ENCODE measurements at places on chromosomes 4 and X.

GRCh38 chrX:134246282-134246681 lies 9.3 kb downstream of the CCDC160 start:
- DNase-seq = no peak

DNA sequence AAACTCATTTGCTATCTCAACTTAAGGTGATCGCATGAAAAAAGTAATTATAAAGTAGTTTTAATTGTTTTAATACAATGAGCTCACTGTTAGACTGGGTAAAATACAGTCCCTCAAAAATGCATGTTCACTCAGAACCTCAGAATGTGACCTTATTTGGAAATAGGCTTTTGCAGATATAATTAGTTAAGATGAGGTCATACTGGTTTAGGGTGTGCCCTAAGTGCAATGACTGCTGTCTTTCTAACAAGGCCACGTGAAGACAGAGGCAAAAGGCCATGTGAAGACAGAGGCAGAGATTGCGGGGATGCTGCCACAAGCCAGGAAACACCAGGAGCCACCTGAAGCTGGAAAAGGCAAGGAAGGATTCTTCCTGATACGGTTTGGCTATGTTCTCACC lies 262.1 kb downstream of the NKX6-1 start:
- DNase-seq = no peak

GRCh38 chr4:122083989-122084388 lies 68.1 kb upstream of the BLTP1 start:
- no peak for DNase-seq

DNA sequence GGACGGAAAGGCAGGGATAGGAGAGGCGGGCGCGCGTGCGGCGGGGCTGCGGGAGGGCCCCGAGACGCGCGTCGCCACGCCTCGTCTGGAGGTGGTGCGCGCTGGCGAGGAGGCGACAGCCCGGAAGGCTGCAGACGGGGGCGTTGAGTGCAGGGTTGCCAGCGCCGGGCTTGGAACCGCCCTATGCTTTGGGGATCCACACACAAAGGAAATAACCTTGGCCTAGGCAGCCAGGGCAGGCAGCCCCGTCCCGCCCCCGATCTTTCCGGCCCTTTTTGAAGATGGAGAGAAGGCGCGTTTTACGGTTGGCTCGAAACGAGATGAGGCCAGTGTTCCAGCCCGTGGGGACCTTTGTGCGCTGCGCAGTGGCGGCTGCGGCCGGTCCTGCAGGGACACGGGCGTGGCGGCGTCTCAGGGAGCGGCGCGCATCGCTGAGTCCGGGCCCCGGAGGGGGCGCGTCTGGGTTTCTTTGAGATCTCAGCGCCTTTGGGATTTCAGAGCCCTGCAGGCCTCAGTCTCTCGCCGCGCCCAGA lies 50.8 kb upstream of the TRIM2 start:
- DNase-seq = peak; percentile 64

- no peak for DNase-seq
Measured at GRCh38 chr4:2069986-2070385, 10.9 kb downstream of the NAT8L start.

- DNase-seq = no peak
Measured at GRCh38 chr4:78040431-78040830, 16.7 kb upstream of the FRAS1 start.

- DNase-seq = no peak
Measured at GRCh38 chr4:119139311-119139710, 3.7 kb downstream of the MYOZ2 start.

DNA sequence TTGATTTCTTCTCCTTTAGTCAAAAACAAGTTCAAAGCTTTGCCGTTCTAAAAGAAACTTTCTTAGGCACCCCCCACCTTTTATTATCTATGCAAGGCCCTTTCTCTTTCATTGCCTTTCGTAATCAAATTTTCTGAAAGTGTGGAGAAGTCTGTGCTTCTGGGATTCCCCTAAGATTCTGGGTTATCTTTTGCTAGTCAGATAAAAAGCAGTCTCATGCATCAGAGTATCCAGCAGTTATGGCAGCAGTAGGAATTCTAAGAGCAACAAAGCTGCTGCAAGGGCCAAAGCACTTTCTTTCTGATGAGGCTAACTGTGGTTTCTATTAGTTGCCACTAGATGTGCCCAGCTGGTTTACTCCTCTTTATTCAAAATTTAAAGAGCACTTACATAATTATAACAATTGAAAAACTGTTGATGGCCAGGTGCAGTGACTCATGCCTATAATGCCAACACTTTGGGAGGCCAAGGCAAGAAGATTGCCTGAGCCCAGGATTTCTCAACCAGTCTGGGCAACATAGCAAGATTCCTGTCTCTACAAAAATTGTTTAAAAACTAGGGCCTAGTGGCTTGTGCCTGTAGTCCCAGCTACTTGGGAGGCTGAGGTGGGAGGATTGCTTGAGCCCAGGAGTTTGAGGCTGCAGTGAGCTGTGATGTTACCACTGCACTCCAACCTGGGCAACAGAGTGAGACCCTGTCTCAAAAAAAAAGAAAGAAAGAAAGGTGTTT lies 296.2 kb downstream of the PAPSS1 start:
- no peak for DNase-seq

GRCh38 chr4:139025841-139026240 lies 10.3 kb downstream of the NOCT start:
- DNase-seq = no peak

DNA sequence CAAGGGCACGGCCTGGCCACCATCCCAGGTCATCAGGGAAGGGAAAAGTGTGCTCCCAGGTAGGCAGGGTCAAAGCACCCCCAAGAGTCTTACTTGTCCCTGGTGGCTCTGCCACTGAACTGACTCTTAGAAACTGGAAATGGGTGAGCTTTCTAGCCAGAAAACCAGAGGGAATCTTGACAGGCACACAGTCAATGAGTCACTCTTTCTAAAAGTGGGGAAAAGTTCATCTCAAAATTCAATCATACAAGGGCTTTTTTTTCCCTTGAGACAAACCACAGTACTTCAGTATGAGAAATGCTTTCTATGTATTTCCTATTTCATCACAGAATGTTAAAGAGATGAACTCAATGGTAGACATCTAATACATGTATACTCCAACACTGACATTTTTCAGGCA lies 12.5 kb downstream of the HPF1 start:
- no peak for DNase-seq

DNA sequence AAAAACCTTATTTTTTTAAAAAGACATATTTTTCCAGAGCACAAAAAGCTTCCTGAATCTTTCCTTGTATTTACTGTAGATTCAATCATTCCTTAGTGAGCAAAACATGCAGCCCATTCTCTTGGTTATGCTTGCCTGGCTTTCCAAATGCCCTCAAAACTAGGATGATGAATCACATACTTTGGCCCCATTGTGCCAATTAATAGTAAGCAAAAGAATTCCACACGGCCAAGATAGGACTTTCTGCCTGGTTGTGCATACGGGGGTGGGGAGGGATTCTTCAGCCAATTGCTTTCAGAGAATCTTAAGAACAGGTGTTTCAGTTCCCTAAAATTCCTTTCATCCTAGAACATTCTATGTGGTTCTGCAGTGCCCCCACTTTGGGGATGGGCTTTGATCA lies 7.0 kb downstream of the RAI2 start:
- no peak for DNase-seq

DNA sequence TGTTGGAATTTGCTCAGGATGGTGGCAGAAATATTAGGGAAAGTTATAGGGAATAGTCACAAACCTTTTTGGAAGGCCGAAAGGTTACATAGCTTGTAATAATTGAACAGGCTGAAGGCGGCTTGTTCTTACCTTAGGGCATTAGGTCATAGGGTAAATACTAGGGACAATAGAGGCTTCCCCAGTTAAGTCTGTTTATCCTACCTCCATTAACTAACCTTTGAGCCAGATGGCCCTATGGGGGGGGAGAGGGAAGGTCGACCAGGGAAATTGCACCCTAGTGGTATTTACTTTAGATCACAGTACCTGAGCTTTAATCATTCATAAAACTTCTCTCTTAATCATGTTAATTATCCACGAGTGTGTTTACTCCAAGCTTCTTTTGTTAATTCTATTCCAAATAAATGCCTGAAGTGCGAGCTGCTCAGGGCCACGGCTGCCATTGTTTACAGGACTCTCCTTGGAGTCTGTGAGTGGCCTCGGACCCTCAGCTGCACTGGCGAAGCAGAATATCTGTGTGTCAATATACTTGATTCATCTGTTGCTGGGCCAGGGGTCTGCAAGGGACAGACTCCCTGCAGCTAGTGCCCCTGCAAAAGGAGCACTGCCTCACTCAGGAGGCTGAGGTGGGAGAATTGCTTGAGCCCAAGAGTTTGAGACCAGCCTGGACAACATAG lies 22.9 kb downstream of the PAGE2 start:
- no peak for DNase-seq

DNA sequence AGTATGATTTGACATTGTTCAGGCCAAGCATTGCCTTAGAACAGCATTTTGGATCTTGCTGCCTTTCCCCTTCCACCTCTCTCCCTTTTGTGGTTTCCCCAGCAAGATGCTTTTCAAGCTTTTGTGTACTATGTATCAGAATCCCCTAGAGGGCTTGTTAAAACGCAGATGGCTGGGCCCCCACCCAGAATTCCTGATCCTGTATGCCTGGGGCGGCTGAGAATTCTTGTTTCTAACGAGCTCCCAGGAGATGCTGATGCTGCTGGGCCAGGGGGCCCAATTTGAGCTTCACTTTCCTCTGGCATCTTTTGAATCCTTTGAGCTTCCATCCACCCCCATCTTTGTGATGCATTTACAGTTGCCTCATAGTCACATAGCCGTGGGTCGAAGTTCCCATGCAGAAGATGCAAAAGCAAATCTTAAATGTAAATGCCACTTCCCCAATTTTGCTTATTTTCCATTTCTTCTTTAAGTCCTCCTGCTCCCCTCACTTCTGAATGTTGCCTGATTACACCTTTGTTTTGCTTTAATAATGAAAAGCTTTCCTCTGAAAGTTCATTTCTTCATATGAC lies 18.5 kb downstream of the HCCS start:
- DNase-seq = no peak

GRCh38 chr4:171288816-171289432 lies 524.3 kb upstream of the GALNTL6 start:
- no peak for DNase-seq

DNA sequence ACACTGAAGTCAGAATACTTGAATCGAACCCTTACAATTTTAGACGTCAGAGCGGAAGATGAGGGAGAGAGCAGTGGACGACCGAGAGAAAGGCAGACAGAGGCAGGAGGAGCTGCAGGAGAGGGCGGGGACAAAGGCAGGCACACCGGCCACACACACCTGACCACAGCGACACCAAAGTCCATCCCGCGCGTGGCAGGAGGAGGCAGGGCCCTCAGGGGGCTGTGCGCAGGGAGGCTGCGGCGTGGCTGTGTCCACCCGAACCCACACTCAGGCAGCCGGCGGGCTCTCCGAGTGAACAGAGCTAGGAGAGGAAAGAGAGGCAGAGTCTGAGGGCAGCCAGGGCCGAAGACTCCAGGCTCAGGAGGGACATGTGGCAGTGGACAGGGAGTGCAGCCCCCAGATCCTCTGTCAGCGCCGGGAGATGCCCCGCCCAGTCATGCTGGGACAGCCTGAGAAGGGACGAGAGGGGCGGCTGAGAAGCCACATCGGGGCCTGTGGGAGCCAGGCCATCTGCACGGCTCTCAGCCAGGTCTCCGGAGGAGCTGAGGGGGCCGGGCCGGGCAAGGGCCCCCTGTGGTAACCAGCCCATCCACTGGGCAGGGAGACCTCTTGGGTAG lies 20.1 kb downstream of the GAK start:
- DNase-seq = no peak

- DNase-seq = no peak
Measured at GRCh38 chrX:2584251-2585157, 83.7 kb upstream of the DHRSX start.

GRCh38 chr4:125986307-125986706 lies 671.6 kb downstream of the FAT4 start:
- no peak for DNase-seq

- DNase-seq = no peak
Measured at GRCh38 chrX:38973322-38973721, 172.1 kb downstream of the MID1IP1 start.

GRCh38 chr4:145170223-145170622 lies 10.2 kb downstream of the OTUD4 start:
- DNase-seq = no peak

DNA sequence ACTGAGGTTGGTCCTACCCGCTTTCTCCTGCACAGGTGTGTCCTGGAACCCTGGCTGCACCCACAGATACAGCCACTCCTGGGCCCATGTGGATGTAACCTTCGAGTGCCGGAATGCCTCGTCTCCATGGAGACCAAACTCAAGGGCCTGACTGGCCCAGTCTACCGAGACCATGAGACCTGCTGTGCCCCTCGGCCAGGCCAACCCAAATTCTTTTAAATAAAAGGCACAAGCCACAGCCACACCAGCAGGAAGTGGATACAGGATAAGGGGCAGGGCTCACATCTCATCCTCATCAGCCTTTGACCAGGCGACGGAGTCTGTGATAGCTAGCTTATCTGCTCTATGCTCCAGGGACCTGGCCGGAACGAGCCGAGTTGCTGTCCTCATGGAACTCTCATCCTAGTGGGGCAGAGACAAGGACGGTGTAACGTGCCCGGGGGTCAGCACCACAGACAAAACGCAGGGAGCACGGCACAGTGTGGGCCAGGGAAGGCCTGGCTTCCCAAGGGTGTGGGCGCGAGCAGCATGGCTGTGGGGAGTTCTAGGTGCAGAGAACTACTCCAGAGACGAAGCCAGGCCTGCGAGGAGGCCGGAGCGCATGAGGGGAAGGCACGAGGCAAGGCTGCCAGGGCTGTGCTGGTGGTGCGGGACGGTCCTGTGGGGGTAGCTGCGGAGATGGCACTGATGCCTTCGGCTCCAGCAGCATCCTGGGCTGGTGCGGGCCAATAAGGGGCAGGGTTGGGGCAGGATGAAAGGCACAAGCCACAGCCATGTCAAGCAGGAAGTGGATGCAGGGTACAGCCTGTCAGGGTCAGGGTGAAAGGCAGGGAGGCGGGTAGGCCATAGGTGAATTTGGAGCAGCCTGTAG lies 22.7 kb downstream of the NOP14 start:
- no peak for DNase-seq

- no peak for DNase-seq
Measured at GRCh38 chr4:81030981-81031791, 678 bp downstream of the BMP3 start.
